ENCODE measurements at places on chromosomes 11 and 22. TPM values are rescaled to one million over a fixed set of nuclear protein-coding genes. Genes with fewer than 3 reads are reported as not detected.

The PDGFD gene
- not detected for total RNA-seq

DNA sequence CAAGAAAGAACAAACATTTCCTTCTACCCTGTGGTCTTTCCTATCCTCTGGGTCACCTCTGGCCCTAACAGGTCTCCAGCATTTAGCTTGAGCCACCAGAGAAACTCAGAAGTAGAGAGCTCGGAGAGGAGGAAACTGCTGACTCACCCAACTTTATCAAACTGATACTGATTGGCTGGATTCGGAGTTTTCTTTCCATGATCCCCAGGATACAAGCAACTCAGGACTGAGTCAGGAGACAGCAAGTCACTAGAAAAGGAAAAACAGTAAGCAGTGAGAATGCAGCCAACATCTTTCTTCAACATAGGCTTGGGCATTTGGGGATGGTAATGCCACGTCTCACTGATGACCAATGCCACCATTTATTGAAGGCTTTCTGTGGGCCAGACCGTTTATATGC, 32.7 kb downstream of the THOC5 start:
- H3K36me3 ChIP-seq = peaks cover 7% of the 10 kb centered on the region
- no peak overlapping the region for H3K27ac ChIP-seq
- H3K4me3 ChIP-seq = no peak overlapping the region
- DNase-seq = no peak
- no peaks in the 10 kb centered on the region for H3K27me3 ChIP-seq

DNA sequence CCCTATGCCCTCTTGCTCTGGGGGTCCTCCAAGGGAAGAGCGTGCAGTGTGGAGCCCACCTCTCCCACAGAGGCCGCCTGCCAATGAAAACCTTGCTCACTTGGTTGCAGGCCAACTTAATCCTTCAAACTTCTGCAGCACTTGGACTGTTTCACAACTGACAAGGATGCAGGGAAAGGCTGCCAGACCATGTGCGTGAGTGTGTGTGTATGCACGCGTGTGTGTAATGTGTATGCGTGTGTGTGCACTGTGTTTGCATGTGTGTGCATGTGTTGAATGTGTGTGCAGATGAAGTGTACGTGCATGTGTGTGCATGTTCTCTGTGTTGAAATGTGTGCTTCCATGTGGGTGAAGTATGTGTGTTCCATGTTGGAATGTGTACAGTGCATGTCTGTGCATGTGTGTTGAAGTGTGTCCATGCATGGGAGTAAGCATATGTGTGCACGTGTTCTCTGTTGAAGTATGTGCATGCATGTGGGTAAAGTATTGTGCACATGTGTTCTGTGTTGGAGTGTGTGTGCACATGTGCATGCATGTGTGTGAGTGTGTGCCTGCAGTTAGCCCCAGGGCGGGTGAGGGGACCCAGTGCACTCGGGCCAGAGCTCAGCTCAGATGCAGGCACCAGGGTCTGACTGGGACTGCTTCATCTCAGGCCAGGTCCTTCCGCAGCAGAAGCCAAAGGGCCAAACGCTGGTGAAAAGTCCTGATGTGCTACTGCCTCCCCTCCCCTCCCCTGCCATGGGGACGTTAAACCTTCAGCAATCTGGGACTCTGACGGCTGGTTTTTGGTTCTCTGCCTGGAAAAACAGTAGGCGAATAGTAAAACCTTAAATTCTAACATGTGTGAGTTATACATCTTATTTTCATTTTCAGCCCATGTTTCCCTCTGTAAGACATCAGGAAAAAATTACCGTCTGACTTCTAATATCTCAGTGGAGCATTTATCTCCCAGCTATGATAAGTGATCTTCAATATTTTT, 72.0 kb downstream of the FLI1 start:
- H3K4me3 ChIP-seq = no peak overlapping the region
- H3K27me3 ChIP-seq = 0 out of 2 replicates have a peak, but pooled peaks cover 2% of the 10 kb centered on the region
- DNase-seq = no peak
- H3K4me1 ChIP-seq = no peaks in the 10 kb centered on the region

GRCh38 chr11:7511401-7511800, 2.4 kb upstream of the PPFIBP2 start:
- H3K27ac ChIP-seq = no peak overlapping the region
- no peaks in the 10 kb centered on the region for H3K27me3 ChIP-seq
- no peak for DNase-seq
- no peaks in the 10 kb centered on the region for H3K36me3 ChIP-seq
- H3K4me3 ChIP-seq = no peak overlapping the region

DNA sequence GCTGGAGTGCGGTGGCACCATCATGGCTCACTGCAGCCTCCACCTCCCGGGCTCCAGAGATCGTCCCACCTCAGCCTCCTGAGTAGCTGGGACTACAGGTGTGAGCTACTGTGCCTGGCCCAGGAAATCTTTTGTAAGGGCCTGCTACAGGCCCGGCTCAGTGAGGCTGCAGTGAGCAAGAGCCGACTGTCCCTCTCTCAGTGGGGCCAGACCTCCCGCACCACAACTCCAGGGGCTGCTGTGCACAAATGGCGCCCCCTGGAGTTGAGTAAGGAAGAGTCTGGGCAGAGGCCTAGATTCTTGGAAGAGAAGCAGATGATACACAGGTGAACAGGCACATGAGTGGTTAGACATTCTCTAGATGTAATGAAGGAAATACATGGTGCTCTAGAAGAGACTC, 7.0 kb downstream of the SERHL2 start:
- H3K4me1 ChIP-seq = peaks cover 14% of the 10 kb centered on the region
- DNase-seq = no peak
- no peaks in the 10 kb centered on the region for H3K27me3 ChIP-seq
- H3K36me3 ChIP-seq = no peaks in the 10 kb centered on the region
- no peak overlapping the region for H3K27ac ChIP-seq
- H3K4me3 ChIP-seq = no peak overlapping the region

DNA sequence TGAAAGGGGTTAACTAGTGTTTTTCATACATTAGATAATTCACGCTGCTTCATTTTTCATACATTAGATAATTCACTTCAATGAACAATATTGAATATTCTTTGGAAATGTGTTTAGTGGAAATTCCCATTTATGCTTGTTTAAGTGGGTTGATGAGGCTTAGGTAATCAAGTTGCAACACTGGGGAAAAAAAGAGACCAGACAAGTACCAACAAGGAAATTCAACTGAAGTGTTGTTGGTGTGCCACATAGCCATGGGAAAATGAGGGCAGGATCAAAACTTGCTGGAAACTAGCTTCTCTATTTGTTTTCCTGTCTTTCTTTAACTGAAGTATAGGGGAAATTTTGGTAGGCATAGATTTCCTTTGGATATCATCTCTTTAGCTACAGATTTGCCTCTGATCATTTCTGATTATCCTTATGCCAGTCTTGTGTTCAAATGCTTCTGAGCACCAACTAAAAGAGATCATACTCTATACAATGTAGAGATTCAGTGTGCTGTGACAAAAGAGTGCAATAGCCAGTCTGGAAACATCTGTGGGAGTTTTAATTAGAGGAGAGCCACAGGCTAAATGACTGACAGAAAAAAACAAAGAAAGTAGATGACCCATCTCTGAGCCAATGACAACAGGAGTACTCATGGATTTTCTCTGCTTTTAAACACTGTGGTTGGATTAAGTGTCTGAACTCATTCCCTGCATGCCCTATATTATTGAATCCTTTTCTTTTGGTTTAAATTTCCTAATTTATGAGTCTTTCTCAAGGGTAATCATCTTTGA, 67.6 kb upstream of the CTSC start:
- H3K4me3 ChIP-seq = no peak overlapping the region
- H3K27me3 ChIP-seq = no peaks in the 10 kb centered on the region
- peaks cover 4% of the 10 kb centered on the region for H3K4me1 ChIP-seq
- no peak for DNase-seq

Measured in Caco-2 (cell line).